ENCODE measurements at places on chromosomes 2 and 18.

- no peak for DNase-seq
These were observed 48.3 kb upstream of the NRP2 start for GRCh38 chr2:205633994-205634393.

GRCh38 chr18:45317948-45318640 is 297.2 kb upstream of the SLC14A2 start:
- no peak for DNase-seq

GRCh38 chr2:139031722-139032121 is 251.5 kb upstream of the NXPH2 start:
- no peak for DNase-seq

GRCh38 chr2:171735991-171736710 is 48.9 kb downstream of the DYNC1I2 start:
- no peak for DNase-seq

GRCh38 chr2:169073963-169074751 is 4.8 kb downstream of the DHRS9 start:
- no peak for DNase-seq

- peak; percentile 74 for DNase-seq
These were observed 585 bp downstream of the PNKD start for GRCh38 chr2:218270721-218271486.

All from sciatic nerve (tissue), 2 donors.